ENCODE measurements at places on chromosomes 3 and 15.
A peak's percentile ranks its signal among the peaks of the same experiment; 100 is the strongest.

DNA sequence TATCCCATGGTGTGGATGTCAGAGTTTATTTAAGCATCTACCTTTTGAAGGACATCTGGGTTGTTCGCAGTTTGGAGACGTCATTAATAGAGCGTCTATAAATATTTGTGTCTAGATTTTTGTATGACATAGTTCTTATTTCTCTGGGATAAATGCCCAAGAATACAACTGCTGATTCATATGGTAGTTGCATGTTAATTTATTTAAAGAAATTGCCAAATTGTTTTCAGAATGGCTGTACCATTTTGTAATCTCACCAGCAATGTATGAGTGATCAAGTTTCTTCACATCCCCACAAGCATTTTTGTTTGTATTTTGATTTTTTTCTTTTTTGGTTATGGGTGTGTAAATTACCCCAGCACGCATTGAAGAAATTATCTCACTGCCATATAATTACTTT lies 656.9 kb downstream of the NTRK3 start:
- DNase-seq = no peak

- no peak for DNase-seq
Observed at GRCh38 chr3:97245201-97245910, 431.0 kb downstream of the EPHA6 start.

DNA sequence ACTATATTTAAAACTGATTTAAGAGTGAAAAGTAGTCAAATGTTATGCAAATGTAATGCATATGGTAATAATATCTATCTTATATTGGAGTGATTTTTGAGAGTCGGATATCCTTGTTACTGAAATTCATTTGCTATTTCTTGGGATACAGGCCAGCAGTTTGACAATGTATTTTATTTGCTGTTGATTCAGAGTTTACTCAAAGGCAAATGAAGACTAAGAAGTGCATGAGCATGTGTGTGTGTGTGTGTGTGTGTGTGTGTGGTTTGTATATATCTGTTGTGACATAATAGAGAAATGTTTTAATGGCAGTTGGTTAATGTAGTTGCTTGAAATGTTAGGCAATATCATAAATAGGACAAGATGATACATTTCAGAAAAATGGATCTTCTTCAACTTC lies 39.0 kb downstream of the UNC13C start:
- no peak for DNase-seq

GRCh38 chr3:173936316-173936715 lies 538.8 kb downstream of the NLGN1 start:
- DNase-seq = no peak

GRCh38 chr3:126186271-126186670 lies 5.9 kb upstream of the ALDH1L1 start:
- DNase-seq = no peak

- DNase-seq = no peak
Observed at GRCh38 chr3:194103505-194103904, 32.4 kb upstream of the HES1 start.

DNA sequence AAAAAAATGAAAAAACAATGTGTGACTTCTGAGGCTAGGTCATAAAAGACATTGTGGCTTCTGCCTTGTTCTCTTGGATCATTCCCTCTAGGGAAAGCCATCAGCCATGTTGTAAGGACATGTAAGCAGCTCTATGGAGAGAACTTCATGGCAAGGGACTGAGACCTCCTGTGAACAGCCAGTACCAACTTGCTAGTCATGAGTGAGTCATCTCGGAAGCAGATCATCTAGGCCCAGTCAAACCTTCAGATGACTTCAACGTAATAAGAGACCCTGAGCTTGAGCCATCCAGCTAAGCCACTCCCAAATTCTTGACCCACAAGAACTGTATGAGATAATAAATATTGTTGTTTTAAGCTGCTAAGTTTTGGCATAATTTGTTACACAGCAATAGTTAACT lies 4.9 kb downstream of the MON1A start:
- DNase-seq = peak; percentile 62

DNA sequence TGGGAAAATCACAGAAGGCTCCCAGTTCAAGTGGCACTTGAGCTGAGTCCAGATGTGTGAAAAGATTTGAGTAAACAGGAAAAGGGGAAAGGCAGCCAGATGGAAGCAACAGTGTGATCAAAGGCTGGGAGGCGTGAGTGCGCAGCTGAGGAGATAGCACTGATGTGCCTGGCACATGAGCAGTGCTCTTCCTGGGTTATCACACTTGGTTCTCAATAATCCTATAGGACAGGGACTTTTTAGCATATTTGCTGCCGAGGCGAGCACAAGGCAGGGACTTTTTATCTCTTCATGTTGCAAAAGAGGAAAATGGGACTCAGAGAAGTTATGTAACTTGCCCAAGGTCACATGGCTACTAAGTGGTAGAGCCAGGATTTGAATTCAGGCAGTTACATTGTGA lies 39.6 kb downstream of the CORO2B start:
- no peak for DNase-seq

GRCh38 chr3:71308836-71309235 lies 274.7 kb downstream of the FOXP1 start:
- no peak for DNase-seq

DNA sequence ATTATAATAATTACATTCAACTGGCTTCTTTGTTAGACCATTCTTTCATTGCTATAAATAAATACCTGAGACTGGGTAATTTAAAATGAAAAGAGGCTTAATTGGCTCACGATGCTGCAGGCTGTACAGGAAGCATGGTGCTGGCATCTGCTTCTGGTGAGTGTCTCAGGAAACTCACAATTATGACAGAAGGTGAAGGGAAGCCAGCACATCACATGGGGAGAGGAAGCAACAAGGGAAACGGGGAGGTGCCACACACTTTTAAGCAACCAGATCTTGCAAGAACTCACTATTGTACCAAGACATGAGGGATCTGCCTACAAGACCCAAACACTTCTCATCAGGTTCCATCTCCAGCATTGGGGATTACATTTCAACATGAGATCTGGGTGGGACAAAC lies 413.1 kb upstream of the ARRDC4 start:
- no peak for DNase-seq

- no peak for DNase-seq
Observed at GRCh38 chr15:41809526-41810220, 18.2 kb upstream of the JMJD7 start.

GRCh38 chr15:96701443-96701842 lies 370.9 kb downstream of the NR2F2 start:
- no peak for DNase-seq

- no peak for DNase-seq
Observed at GRCh38 chr3:24258260-24258659, 236.4 kb downstream of the THRB start.

GRCh38 chr3:12722226-12722625 lies 36.8 kb downstream of the TMEM40 start:
- no peak for DNase-seq

DNA sequence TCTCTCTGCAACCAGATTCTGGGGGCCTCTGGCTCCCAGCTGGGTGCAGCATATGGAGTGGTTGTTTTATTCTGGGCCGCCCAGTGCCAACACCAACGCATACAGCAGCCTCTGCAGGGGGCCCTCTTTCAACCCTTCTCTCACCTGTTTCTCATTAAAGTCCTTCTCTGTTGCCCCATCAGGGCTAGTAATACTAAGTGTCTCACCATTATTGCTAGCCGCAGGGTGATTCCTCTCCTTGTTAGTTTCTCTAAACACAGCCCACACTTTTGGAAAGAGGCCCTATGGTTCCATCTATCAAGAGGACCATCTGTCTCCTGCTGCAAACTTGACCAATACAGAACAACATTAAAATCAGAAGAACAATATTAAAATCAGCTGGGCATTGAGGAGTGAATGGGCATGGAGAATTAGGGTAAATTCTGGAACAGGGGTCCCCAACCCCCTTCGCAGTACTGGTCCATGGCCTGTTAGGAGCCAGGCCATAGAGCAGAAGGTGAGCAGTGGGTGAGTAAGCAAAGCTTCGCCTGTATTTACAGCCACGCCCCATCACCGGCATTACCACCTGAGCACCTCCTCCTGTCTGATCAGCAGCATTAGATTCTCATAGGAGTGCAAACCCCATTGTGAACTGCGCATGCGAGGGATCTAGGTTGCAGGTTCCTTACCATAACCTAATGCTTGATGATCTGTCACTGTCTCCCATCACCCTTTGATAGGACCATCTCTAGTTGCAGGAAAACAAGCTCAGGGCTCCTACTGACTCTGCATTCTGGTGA lies 36.5 kb downstream of the ALS2CL start:
- no peak for DNase-seq

DNA sequence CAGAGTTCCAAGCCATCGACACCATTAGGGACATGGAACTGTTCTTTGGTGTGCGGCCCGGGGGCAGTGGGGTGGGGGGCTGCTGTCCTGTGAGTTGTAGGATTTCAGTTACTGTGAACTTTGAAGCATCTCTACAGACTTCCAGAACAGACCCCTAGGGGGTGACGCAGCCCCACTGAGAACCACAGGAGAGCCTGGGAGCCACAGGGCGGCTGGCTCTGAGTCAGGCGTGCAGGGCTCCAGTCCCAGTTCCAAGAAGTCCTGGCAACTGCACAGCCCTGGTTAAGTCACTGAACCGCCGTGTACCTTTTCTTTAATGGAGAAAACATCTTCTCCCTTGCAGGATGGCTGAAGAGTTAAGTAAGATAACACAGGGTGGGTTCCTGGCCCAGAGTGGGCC lies 23.5 kb upstream of the LRTM1 start:
- peak; percentile 84 for DNase-seq

DNA sequence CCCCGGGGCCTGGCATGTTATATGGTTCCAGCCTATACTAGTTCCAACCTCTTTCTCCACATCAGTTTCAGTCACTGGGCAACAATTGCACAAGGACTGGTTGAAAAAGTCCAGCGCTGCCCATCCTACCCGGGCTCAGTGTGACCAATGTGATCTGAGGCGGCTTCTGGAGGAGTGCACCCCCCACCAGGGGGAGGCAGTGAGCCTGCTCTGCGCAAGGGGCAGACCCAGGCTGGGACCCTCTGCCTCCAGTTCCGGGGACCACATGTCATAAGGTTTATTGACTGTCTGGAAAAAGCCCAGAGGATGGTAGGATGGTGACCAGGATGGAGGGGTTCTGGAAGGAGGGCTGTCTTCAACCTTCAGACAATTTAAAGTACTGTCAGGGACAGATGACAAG lies 25.6 kb upstream of the NR2E3 start:
- no peak for DNase-seq

DNA sequence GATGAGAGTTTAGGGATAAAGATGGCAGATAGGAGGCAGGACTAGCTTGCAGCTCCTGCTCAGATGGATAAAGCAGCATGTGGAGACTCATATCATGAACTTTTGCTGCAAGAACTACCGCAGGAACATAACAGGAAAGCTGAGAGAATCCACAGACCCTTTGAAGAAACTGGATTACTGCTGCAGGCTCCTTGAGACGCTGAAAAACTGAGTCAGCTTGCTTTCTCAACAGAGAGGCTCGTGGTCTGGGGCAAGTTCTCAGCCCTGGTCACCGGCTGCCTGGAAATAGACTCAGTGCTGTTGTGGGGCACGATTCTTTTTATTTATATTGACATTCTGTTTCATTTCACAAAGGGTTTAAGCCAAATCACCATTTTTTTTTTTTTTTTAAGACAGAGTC lies 28.8 kb upstream of the TRIM59 start:
- DNase-seq = no peak

DNA sequence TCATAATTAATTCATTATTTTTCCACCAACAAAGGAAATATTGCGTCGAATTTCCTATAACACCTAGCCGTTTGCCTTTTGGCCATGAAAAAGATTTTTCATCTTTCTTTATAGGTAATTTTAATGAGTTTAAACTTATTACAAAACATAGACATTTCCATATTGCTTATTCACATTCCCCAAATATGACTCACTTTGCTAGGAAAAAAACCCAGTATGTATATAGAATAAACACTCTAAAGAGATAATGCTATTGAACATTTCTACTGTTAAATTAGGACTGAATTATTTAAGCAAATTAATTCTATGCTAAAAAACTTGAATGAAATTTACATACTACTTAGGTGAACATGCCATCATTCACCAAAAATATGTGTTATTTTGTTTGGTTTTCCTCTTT lies 16.2 kb downstream of the ZPLD1 start:
- DNase-seq = no peak

DNA sequence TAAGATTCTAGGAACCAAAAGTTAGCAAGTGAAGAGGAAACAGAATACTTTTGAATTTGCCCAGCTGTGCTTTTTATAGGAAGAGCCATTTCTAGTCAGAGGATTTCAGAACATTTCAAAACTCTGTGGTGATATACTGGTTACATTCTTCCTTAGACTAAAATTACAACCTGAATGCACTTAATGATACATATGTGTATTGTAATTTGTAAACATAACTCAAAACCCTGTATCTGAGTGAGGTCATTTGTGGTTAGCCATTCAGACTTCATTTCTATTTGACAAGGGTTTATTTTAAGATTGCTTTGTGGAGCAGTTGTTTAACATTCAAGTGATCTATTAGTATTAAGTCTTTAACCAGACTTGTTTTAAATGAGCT lies 59.4 kb upstream of the TRIM71 start:
- DNase-seq = no peak

DNA sequence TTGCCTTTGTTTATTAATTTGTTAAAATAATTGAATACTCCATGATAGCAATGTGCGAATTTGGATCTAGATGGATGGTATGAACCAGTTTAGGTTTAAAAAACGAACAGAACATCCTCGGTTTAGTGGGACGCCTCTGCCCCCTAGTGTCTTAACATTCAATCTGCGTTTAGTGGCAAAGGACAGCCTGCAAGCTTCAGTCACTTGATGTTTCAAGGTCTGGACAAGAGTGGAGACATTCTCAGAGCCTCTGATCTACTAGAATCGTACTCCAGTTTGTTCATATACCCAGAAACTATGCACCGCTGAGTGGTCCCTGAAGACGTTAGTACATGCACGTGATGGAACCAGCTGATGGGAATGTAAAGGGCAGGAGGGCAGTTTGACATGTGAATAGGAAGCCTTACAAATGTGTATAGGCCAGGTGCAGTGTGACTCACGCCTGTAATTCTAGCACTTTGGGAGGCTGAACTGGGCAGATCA lies 17.8 kb upstream of the ATP13A4 start:
- DNase-seq = peak; percentile 55

DNA sequence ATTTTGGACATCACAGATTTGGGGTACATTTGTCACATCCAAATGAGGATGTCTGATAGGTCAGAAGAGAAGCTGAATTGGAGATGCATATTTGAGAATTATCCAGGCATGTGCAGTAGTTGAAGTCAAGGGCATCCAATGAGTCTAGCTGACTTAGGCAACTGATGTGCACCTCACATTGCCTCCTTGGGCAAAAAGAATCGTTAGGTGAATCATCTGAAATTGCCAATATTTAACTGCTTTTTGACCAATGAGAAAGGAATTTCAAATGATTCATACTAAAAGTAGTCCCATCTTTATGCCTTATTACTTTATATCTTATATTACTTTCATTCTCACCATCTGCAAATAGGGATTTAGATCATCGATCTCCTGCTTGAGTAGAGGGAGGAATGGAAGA lies 117.7 kb downstream of the CD47 start:
- DNase-seq = no peak

GRCh38 chr3:85342915-85343314 lies 384.1 kb downstream of the CADM2 start:
- DNase-seq = no peak
